ENCODE measurements at places on chromosomes 5 and 9. TPM values are rescaled to one million over a fixed set of nuclear protein-coding genes. Genes with fewer than 3 reads are reported as not detected.

SWI5 gene
- 23.5 TPM for total RNA-seq

PRRX2 gene
- 0.38 TPM for total RNA-seq

TMEM232 gene
- total RNA-seq, result 0.67 TPM

PCDHGB3 gene
- 6.5 TPM for total RNA-seq

CPLANE1 gene
- total RNA-seq, result 23.9 TPM

MORN5 gene
- total RNA-seq, result not detected

OR1J1 gene
- total RNA-seq, result not detected

TSSK1B gene
- total RNA-seq, result under 0.01 TPM

PCDHGA8 gene
- total RNA-seq, result 2.9 TPM

SLC6A7 gene
- not detected for total RNA-seq

ADRA1B gene
- 0.33 TPM for total RNA-seq

MED10 gene
- total RNA-seq, result 13.9 TPM

FCN2 gene
- total RNA-seq, result not detected

PCDHGB7 gene
- 15.7 TPM for total RNA-seq

PTPA gene
- total RNA-seq, result 106 TPM

BRINP1 gene
- total RNA-seq, result not detected

CBY3 gene
- not detected for total RNA-seq

HAVCR2 gene
- 0.67 TPM for total RNA-seq

SPINK6 gene
- total RNA-seq, result not detected

NLN gene
- total RNA-seq, result 47.1 TPM

FLT4 gene
- 93.0 TPM for total RNA-seq

KCNN2 gene
- total RNA-seq, result 3.3 TPM

SOWAHA gene
- total RNA-seq, result not detected

STKLD1 gene
- 0.33 TPM for total RNA-seq

SEMA4D gene
- total RNA-seq, result 6.9 TPM

FOCAD gene
- total RNA-seq, result 82.9 TPM

TNIP1 gene
- total RNA-seq, result 101 TPM

RNF208 gene
- total RNA-seq, result 0.19 TPM

TLX3 gene
- not detected for total RNA-seq

PSMD5 gene
- 38.6 TPM for total RNA-seq

PTGS1 gene
- 5.2 TPM for total RNA-seq

ZSWIM6 gene
- total RNA-seq, result 24.8 TPM

VCP gene
- total RNA-seq, result 514 TPM

CCT5 gene
- 585 TPM for total RNA-seq

ABLIM3 gene
- total RNA-seq, result 40.5 TPM

GABRA1 gene
- not detected for total RNA-seq

SMIM32 gene
- total RNA-seq, result not detected

ELOVL7 gene
- total RNA-seq, result not detected

FAM81B gene
- not detected for total RNA-seq

COL27A1 gene
- total RNA-seq, result 17.8 TPM

DEPDC1B gene
- 7.2 TPM for total RNA-seq

C9orf43 gene
- 1.2 TPM for total RNA-seq

PTGR1 gene
- 30.1 TPM for total RNA-seq

CEP78 gene
- 14.7 TPM for total RNA-seq

All from vein endothelial cell (primary cell).